SJCRH30 (cell line): ENCODE measurements at places on chromosomes 3 and 15.

DNA sequence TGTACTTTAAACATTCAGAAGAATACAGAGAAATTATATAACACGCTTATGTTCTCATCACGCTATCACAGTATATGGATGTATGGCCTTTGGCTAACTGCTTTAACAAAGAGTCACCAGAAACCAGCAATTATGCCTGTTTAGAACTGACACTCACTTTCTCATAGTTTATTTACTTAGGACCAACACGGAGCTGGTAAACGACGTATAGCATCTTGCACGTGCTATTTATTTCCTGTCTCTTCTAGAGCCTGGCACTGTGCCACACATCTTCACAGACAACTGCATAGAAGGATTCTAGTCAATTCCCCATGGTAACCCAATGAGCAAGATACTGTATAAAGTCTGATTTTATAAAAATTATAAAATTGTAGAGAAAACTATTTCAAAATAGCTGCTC is 43.6 kb downstream of the TBC1D2B start:
- peak; percentile 41 for DNase-seq

DNA sequence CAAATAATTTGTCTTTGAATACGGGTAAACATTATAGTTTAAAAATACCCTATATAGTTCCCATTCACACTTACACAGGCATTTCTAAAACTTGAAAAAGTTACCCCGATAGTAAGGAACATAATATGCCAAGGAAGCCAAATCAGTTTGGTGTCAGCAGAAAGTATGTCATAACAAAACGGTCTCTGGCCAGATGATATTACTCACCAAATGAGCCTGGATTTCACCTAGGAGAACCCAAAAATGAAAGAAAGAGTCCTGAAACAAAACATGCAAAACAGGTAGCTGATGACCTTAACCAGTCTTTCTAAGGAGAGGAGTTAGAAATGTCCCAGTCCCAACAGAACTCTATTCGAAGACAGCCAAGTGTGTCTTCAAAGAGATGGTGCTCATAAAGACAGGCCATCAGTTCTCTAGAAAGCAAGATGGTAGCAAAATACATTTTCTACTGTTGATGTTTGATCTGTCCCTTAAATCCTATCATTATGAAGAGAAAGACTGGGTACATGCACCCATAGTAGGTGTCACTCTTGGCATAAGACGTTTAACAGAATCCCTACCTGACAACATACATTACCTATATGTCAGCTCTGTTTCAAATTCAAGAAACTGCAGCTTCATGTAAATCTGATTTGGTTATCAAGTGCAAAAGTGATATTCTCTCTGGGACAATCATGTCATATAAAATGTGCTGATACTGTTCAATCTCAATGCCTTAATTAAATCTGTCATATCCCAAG is 942.5 kb downstream of the ROBO1 start:
- DNase-seq, result no peak

- no peak for DNase-seq
Observed at GRCh38 chr3:97970156-97970555, 2.1 kb downstream of the RIOX2 start.

DNA sequence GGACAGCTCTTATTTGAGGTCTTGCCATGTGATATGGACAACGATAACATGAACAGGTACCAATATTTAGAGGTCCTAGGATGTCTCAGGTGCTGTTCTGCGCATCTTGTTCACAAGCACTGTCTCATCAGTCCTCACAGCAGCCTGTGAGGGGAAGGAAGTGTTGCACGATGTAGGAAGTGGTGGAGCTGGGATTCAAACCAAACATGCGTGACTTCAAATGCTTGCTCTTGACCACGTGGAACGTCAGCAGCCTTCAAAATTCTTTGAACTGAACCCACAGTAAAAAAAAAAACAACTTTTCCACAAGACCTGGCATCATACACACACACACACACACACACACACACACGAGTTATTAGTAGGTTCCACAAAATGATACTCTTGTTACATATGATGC is 153.4 kb upstream of the SMAD3 start:
- no peak for DNase-seq

GRCh38 chr3:169658311-169658931 is 5.1 kb downstream of the MECOM start:
- no peak for DNase-seq

DNA sequence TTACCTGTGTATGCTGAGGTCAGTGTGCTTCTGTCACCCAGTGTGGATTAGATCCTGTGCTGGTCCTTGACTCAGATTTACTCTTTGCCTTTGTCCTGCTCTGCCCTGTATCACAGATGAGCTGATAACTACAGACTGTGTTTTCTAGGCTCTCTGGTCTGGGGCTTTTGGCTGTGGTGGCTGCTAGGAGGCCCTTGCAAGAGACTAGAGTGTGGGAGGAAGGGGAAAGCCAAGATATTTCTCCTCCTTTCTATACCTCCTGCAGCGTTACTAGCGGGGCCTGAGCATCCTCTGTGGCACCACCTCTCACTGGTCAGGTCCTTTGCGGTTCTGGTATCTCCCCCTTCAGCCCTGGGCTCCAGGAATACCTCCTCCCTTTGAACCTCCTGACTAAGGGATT is 282.3 kb upstream of the TBC1D5 start:
- DNase-seq, result no peak

DNA sequence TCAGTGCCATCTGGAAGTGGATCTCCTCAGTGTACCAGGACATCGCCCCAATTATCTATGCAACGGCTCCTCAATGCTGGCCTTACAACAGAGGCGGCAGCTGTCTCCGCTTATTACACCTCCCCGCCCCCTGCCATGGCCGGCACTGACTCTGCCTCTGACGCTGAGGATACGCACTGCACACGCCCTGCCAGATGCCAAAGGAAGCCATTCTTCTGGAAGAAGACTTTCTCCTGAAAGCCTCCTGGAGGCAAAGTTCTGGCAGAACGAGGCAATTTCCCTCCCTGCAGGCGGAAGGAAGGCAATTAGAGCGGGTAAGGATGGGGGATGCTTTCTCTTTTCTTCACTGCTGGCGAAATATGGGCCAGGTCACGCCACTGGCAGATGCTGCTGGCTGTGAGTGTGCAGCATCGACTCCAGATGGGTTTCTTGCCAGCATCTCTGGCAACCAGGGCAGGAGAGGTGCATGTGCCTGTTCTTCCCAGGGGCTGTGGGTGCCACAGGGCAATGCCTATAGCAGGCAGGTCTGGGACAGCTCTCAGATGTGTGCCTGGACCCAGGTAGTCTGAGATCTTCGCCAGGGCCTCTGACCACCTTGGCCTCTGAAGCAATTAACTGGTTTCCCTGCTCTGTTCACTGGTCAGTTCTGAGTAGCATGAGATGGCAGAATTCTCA is 62.2 kb upstream of the MRPS22 start:
- peak; percentile 13 for DNase-seq

DNA sequence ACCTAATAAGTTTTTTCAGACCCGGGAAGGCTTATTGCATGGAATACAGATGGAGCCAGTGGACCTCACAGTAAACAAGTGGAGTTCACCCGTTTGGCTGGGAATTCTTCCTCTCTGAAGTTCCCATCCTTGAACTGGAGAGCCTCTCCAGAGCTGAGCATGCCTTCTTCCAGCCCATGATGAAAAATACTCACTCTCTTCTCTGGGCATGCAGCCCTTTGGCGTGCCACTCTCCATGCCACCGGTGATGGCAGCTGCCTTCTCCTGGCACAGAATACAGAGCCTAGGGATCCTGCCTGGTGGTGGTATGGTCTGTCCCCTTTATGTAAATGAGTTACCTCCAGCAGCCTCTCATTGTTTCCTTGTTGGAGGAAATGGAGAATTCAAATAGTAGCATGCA is 150.8 kb downstream of the LEKR1 start:
- DNase-seq, result no peak

- DNase-seq, result no peak
Observed at GRCh38 chr3:123621850-123622189, 37.0 kb upstream of the HACD2 start.

GRCh38 chr3:157683668-157684067 is 180.5 kb upstream of the VEPH1 start:
- DNase-seq, result no peak

DNA sequence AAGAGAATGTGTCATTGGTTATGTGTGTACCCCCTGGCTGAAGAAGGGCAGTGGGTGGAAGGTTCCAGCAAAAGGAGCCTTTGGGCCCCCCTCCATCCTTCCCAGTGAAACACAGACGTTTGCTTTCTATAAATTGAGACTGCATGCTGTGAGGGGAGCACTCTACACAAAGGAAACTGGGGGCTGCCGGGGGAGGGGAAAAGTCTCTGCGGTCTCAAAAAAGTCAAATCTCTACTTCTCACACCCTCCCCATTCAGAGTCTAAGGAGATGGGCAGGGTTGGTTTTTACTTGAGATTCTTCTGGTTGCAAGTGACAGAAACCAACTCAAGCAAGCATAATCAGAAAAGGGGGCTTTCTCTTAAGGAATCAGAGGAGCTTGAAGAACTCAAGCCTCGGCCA is 50.1 kb upstream of the TLE3 start:
- DNase-seq, result no peak

GRCh38 chr3:121809249-121809648 is 25.6 kb downstream of the IQCB1 start:
- no peak for DNase-seq

- no peak for DNase-seq
Observed at GRCh38 chr3:56826831-56827722, 25.3 kb upstream of the ARHGEF3 start.

DNA sequence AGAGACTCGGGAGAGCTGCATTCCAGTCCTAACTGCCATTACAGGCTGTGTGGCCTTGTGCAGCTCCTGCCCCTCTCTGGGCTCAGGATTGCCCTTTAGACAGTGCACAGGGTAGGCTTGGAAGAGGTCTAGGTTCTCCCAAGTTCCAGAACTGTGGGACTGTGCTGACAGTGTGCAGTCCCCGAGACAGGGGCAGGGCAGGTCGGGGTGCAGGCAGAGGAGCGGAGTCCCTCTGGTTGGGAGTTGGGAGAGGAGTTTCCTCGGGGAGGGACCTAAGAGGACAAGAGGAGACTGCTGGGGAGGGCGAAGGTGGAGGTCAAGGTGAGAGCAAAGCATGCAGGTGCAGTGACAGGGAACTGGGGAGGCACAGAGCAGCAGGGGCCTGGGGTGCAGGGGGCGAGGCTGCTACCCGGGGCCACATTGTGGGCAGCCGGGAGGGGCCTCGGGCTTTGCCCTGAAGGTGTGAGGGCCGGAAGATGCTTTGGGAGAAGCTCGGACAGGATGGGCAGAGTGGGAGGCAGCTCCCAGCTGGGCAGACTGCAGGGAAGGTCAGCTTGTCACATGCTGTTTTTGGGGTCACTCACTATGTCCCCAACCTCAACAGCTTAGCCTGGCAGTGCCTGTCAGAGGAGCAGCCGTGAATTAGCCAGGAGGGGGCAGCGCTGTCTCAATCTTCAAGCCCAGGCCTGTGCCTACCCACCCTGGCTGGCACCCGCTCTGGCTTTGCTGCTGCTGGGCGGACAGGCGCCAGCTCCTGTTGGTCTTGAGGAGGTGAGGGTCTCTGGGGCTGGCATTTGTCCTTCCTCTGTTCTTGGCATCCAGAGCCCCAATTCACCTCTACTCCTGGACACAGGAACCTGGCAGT is 15.4 kb upstream of the CSPG4 start:
- DNase-seq, result peak; percentile 69

GRCh38 chr3:28915741-28916500 is 364.9 kb upstream of the RBMS3 start:
- peak; percentile 69 for DNase-seq

DNA sequence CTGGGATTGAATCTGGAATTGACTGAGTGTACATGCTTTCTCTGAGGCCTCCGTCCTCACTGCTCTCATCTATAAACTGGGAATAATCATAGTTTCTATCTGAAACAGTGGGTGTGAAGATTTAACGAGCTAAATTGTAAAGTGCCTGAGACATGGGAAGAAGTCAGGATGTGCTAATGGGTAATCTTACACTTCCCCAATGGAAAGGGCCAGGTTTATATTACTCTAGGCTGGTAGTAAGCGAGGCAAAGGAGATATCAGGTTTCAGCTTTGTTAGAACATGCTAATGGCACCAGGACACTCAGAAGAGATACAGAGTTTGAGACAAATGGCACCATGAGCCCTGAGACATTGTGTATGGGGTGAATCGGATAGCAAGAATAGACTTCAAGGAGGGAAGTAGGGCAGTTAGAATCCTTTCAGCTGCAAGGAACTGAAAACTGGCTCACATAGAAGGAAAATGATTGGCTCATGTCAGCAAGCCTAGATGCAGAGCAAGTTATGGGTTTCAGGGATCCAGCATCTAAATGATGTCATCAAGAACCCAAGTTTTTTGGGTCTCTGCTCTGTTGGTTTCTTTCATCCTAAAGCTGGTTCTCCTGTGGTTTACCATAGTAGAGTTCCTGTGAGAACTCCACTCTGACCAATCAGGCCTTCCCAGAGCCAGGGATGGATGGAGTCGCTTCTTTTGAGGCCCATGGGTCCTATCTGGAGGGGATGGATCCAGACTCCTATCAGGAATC is 21.8 kb downstream of the FLNB start:
- DNase-seq, result no peak

DNA sequence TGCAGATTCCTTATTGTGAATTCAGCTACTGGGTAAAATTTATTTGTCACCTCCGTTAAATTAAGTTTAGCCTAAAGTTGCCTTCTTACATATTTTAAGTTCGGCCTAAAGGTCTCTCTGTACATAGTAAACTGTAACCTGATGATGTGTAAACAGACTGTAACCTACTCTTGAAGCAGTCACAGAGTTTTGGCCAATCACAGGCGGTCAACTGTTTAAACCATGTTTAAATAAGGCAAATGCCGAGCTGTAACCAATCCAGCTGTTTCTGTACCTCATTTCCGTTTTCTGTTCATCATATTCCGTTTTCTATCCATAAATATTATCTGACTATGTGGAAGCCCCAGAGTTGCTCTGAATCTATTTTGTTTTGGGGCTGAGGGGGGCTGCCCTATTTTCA is 2.4 kb upstream of the ADAMTSL3 start:
- DNase-seq, result peak; percentile 11

DNA sequence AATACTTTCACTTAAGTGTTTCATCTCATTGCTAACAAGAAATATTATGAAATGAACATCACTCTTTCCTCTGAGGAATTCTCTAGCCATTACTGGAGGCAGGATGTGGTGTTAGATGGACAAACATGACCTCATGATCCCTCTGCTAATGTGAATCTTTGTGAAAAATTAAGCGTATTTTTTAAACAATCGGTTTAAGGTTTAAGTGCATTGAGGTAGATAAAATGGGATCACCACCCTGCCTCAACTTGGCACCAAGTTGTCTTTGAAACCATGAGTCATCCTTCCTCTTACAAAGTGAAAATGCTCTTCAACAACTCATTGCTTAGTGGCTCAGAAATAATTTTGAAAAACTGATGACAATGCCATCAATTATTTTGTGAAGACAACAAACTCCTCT is 76.0 kb upstream of the DCBLD2 start:
- peak; percentile 18 for DNase-seq
